ENCODE measurements at places on chromosomes 6 and 20. TPM values are rescaled to one million over a fixed set of nuclear protein-coding genes. Genes with fewer than 3 reads are reported as not detected.

The SIGLEC1 gene
- not detected for total RNA-seq

The TRIM40 gene
- not detected for total RNA-seq

The OR2H1 gene
- total RNA-seq, result not detected

The CRISP2 gene
- not detected for total RNA-seq

The OPRM1 gene
- total RNA-seq, result not detected

The SYNDIG1 gene
- 2.0 TPM for total RNA-seq

The HLA-DOA gene
- total RNA-seq, result not detected

The RAMACL gene
- total RNA-seq, result 0.23 TPM

The CFAP206 gene
- 0.69 TPM for total RNA-seq

The MAS1 gene
- not detected for total RNA-seq

The ETV7 gene
- total RNA-seq, result 0.10 TPM

The TRIM31 gene
- 2.1 TPM for total RNA-seq

The HLA-DRB5 gene
- not detected for total RNA-seq

The XKR7 gene
- total RNA-seq, result not detected

The TNFRSF6B gene
- total RNA-seq, result 0.85 TPM

The FLOT1 gene
- 97.3 TPM for total RNA-seq

The NEURL2 gene
- total RNA-seq, result 0.79 TPM

The GMDS gene
- 7.7 TPM for total RNA-seq

The STAU1 gene
- total RNA-seq, result 63.7 TPM

The POPDC3 gene
- total RNA-seq, result 30.1 TPM

The ZNF292 gene
- total RNA-seq, result 3.8 TPM

The SYS1 gene
- 30.7 TPM for total RNA-seq

The SEL1L2 gene
- total RNA-seq, result not detected

The KCNB1 gene
- 0.44 TPM for total RNA-seq

The PRL gene
- not detected for total RNA-seq

The SLC13A3 gene
- 0.09 TPM for total RNA-seq

The FAM110A gene
- total RNA-seq, result 10.5 TPM

The VWA7 gene
- 1.2 TPM for total RNA-seq

The PAK5 gene
- not detected for total RNA-seq

The CLIC5 gene
- total RNA-seq, result not detected

The C20orf144 gene
- 0.12 TPM for total RNA-seq
